GM23338 (cell line): ENCODE measurements at places on chromosomes 1 and 21. TPM values are rescaled to one million over a fixed set of nuclear protein-coding genes. Genes with fewer than 3 reads are reported as not detected.

Gene PKLR
- polyA plus RNA-seq = 1.5 and 2.0 TPM in 2 replicates

Gene ZNF697
- polyA plus RNA-seq = 5.2 and 5.4 TPM in 2 replicates

Gene RNF207
- polyA plus RNA-seq = 1.3 and 1.7 TPM in 2 replicates

- no peak for DNase-seq
Observed at GRCh38 chr1:156999596-157000320, 45.8 kb downstream of the ARHGEF11 start.

GRCh38 chr1:83741348-83741747 lies 257.6 kb downstream of the TTLL7 start:
- DNase-seq = peak; percentile 58

- no peak for DNase-seq
Observed at GRCh38 chr21:44583800-44584147, 3.4 kb upstream of the KRTAP10-5 start.
